ENCODE measurements at places on chromosomes 4 and X.

DNA sequence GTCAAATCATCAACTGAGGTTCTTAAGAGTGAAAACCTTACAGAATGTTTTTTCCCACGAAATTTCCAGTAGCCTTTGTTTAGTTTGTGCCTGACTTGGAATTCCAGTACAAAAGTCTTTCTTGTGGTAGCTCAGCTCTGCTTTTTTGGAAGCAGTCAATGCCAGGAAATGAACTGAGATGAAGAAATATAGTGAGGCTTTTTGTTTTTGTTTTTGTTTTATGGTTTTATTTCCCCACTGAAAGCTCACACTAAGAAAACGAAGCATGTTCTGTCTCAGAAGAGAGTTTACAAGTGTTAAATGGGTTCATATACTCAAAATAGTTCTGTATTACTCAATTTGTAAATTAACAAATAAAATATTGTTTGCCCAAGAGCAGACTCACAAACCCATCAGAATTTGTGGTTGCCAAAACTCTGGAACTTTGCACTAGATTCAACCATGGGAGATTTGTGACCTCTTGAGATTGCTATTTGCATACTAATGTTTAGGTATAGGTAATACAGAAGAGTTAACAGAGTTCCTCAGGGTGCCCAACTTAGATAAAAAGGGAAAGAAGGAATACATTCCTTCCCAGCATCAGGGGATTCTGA is 1060.8 kb downstream of the FAT4 start:
- DNase-seq, result no peak

DNA sequence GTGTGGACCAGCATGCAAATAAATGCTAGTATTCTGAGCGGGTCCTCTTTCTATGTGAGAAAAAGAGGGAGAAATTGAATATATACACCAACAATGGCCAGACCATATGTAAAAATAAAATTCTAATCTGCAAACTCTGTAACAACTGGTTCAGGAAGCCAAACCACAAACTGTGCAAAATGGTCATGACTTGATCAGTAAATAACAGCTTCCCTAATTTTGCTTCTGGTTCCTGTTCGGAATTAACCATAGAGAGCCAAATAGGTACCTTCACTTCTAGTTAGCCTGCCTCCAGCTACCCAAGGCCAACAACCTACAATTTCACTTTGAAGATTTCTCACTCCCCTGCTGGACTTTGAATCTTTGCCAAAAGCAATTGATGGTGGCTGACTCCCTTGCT is 1313.2 kb downstream of the ADGRL3 start:
- no peak for DNase-seq

DNA sequence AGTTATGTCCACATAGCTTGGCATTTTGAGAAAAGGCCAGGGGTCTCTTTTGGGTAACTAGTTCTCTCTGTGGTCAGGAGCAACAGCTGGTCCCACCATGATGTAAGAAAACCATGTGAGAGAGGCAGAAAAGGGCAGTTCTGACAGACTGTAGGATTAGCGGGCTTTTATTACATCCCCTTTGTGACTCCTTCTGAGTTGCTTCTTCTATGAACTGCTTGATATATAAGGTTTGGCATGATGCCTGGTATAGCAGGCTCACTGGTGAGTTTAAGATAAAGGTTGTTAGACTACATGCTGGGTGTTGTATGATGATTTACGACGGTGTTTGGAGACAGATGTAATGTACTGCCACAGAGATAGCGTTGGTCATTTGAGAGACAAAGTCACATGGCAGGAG is 2308.1 kb upstream of the AGA start:
- DNase-seq, result no peak

GRCh38 chr4:44493924-44494323 is 45.3 kb upstream of the KCTD8 start:
- DNase-seq, result no peak

- no peak for DNase-seq
Observed at GRCh38 chr4:8182294-8182693, 16.8 kb upstream of the SH3TC1 start.

- DNase-seq, result no peak
Observed at GRCh38 chr4:151325111-151325948, at the start of gene SH3D19. SH3D19 (minus strand) TSS chr4:151325605; CDS start chr4:151325352, 253 bp downstream.

- no peak for DNase-seq
Observed at GRCh38 chrX:155028877-155029291, 2.2 kb downstream of the FUNDC2 start.

GRCh38 chrX:135544338-135544948 is 24.0 kb downstream of the INTS6L start:
- no peak for DNase-seq

GRCh38 chr4:54585321-54586000 is 72.3 kb upstream of the KIT start:
- no peak for DNase-seq

DNA sequence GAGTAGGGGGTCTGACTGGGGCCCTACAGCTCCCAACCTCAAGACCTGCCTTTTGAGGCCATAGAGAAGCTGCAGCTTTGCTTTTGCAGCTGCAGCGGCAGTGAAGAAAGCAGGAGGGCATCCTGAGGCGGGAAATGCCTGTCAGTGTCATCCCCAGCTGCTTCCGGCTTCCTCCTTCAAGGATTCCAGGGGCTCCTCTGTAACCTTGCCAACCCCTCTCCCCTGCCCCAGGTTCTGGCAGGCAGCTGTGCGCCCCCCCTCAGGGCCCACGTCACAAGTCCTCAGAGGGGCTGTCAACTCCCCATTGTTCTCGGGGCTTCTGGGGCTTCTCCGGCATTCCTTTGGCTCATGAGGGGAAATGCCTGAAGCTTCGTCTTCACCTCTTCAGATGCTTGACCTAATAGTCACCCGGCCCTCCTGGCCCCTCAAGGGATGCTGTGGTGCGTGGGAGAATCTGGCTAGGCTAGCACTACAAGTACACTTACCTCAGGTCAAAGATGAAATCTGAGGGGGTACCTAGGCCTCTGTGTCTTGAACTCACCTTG is 31.9 kb downstream of the APLN start:
- no peak for DNase-seq

DNA sequence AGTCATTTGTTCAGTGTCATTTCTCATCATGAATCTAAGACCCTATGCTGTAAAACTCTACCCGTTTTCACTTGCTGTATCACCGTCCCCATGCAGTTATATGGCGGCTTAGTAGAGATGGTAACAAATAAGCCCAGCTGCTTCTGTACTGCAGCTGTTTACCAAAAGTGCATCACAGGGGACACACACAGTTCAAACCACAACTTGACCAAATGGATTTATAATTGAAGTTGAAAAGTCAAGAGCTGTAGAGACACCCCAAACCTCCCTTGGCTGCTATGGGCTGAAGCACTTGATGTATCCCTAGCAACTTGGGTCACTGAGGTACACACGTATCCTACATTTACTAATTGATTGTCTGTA is 219.0 kb upstream of the FGF13 start:
- no peak for DNase-seq

DNA sequence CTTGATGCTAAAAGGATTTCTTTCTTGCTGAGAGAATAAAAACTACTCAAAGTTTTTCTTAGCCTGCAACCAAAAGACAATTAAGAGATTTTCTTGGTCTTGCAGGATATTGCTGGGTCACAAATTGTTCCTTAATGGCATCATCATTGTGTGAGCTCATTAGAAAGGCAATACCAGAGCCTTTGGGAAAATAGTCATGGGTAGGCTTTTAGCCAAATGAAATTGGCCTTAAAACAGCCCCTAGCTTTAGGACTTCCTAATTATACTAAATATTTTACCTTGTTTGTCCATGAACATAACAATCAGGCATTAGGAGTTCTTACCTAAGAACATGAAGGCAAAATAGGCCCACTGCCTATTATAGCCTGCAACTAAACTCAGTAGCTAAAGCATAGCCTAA is 10.4 kb upstream of the FAM13A start:
- DNase-seq, result no peak

- DNase-seq, result no peak
Observed at GRCh38 chr4:152509595-152510225, 26.2 kb downstream of the FBXW7 start.

DNA sequence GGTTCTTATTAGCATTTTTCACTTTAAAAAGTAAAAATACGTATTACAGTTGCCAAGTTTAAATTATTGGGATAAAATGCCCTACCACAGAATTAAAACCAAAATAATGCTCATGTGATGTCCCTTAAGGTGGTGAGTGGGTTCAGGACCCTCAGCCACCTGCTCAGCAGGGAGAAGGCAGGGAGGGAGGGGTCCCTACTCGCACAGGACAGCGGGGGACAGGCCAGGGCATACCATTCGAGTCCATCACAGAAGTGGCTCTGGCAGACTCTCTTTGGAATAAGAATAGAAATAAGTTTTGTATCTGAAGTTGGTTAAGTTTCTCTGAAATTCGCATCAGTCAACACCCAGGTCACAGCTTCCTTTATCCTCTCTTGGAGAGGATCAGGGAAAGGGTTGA is 37.7 kb downstream of the NOP14 start:
- DNase-seq, result no peak

DNA sequence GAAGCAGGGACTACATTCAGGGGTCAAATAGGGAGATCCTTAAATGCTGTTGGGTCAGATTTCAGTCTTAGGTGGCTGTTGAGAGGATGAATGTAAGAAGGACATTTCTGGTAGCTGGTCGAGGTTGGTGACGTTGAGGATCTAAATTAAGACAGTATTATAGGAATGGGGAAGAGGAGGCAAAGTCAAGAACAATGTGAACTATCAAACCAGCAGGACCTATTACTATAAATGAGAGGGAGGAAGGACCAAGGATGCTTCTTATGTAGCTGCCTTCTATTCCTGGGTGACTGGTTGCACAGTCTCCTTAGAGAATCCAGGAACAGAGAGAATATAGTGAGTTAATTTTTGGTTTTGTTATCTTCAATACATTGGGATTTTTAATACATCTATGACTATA is 118.5 kb upstream of the BMPR1B start:
- no peak for DNase-seq

GRCh38 chrX:154603438-154604430 is 15.3 kb downstream of the CTAG1B start:
- no peak for DNase-seq

GRCh38 chrX:22357621-22358020 is 84.9 kb downstream of the CBLL2 start:
- DNase-seq, result no peak

DNA sequence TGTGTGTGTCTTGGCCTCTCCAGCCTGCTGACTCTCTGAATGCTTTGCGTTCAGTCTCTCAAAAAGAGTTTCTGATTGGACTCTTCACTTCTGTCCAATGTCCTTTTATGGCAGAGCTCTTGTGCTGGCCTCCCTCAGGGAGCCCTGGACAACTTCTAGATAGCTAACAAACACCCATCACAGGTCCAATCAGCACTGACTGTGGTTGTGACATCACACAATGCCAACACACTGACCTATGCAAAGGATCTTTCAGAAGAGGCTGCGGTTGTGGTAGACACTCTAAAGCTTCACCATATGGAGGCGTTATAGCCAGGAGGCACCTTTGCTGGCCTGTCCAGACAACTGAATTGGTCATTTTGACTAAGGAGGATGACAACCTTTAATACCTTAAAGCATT is 53.8 kb upstream of the LSM6 start:
- DNase-seq, result no peak

- DNase-seq, result no peak
Observed at GRCh38 chr4:124768596-124769365, 56.2 kb upstream of the ANKRD50 start.

- DNase-seq, result no peak
Observed at GRCh38 chr4:53005808-53006207, 143.7 kb downstream of the RASL11B start.

DNA sequence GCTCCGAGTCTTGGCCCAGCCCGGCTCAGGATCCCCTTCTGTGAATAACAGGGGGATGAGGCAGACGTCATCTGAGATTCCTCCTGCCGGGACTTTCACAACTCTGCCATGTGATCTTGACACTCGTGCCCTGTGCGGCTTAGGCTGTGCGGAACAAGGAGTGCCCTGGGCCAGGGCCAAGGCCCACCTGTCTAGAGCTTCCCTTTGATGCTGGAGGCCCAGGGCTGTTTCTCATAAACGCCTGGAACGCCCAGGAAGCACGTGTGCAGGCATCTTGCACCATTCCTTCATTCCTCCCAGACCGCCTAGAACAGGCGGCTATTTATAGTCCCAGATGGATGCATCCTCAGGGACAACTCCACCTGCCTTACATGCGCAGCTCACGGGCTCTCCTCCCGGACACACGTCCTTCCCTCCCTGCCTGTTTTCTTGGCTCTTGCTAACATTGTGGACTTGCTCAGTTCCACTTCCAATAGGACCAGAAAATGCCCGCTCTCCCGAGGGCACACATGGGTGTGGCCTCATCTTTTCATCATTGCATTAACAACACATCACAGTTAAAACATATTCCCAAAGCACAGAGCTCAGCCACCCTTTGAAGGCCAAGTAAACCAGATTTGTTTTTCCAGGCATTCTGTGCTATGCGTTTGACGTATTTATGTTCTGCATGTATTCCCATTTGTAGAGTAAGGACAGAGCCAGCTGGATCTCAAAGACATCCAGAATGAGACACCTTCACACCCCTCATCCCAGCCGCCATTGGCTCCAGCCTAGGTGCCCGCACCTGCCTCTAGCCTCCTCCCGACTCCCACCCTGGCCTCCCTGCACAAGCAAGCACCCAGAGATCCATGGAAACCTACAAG is 57.2 kb downstream of the ABLIM2 start:
- no peak for DNase-seq

- no peak for DNase-seq
Observed at GRCh38 chrX:103919270-103919637, 43.2 kb upstream of the TMSB15B start.

DNA sequence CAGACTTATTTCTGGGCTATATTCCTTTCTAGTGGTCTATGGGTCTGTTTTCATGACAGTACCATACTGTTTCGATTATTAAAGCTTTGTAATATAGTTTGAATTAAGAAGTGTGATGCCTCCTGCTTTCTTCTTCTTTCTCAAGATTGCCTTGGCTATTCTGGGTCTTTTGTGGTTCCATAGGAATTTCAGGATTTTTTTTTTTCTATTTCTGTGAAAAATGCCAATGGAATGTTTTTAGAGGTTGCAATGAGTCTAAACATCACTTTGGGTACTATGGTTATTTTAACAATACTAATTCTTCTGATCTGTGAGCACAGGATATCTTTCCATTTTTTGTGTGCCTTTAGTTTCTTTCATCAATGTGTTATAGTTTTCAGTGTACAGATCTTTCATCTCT is 204.3 kb upstream of the HCCS start:
- no peak for DNase-seq

GRCh38 chr4:86484241-86484640 is 109.9 kb upstream of the PTPN13 start:
- no peak for DNase-seq

DNA sequence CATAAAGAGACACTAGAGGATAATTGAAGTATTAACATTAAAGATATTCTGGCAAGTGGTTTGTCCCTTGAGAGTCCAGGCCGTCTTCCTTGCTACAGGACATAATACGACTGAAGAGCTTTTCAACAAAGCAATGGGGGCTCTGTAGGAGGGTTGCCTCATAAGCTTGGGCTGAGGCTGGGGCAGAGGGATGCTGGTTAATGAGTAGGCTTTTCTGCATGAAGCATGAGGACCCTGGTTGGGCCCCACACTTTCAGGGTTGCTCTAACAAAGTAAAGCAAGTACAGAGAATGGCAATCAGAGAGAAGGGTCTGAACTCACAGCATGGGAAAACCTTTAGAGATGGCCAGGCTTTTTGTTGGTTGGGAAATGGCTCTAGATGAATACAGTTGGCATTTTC is 281.3 kb downstream of the IDS start:
- DNase-seq, result no peak

Measured in activated naive CD8-positive, alpha-beta T cell treated with anti-CD3 and anti-CD28 coated beads, Interleukin-2, amount 50 U/mL, for 16 hours (primary cell).